Erythroblast (primary cell): ENCODE measurements at places on chromosomes 13 and 19.
A peak's percentile ranks its signal among the peaks of the same experiment; 100 is the strongest.

- peak; percentile 53 for DNase-seq
Observed at GRCh38 chr13:30113551-30113950, 193.8 kb downstream of the KATNAL1 start.

- DNase-seq: peak; percentile 47
Observed at GRCh38 chr13:108220041-108220440, 1.8 kb downstream of the ABHD13 start.

DNA sequence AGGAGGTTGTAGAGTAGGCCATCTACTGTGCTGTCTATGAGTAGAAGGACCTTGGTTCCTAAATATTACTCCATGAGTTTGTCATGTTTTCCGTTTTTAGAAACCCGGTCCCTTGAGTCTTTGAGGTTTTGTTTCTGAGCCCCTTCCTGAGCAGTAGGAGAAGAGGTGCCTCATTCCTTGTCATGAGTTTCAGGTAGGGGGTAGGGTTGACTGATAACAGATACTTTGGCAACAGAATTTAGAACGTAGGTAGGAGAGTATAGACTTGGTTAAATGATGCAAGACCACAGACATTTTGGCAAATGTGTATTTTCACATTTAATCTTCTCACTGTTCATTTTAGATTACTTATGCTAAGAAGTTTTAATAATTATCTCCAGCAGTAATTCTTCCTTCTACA is 24.6 kb downstream of the LMO7 start:
- no peak for DNase-seq

GRCh38 chr13:31923134-31923763 is 108.3 kb upstream of the FRY start:
- DNase-seq: no peak

DNA sequence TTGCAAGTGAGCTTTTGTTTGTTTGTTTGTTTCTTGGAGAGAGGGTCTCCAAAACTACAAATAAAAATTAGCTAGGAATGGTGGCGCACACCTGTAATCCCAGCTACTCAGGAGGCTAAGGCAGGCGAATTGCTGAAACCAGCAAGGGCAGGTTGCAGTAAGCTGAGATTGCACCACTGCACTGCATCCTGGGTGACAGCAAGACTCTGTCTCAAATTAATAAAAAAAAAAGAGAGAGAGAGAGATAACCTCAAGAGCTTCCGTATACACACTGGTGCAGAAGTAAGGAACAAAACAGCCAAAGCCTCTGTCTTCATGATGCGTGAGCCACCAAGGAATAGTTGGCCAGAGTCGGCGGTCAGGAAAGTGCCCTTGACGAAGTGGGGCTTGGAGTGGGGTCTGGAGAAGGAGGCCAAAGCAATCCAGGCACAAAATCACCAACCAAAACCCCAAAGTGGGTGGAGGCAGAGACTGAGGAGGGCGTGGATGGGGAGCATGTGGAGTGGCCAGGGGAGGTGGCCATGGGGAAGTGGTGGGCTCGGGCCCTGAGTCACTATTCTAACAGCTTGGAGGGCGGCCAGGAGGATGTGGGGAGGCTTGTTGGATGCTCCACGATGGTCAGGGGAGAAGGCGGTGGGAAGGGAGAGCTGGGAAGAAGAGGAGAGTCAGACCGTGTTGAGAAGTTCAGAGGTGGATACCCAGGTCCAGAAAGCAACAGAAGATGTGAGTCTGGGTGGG is 21.2 kb upstream of the TOMM40 start:
- no peak for DNase-seq

DNA sequence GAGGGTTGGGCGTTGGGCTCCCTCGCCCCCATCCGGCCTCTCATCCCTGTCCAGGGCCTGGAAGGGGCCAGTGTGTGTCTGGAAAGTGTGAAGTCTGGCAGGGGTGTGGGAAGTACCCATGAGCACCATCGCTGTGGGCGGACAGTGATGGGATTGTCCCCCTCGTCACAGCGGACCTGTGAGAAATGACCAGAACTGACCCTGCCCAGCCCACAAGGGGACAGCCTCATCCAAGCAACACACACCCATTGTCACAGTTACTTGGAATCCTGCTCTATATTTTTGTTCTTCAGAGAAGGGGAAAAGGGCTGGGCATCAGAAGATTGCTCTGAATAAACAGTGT is 18.6 kb downstream of the MCF2L start:
- no peak for DNase-seq

- DNase-seq: no peak
Observed at GRCh38 chr19:33375156-33375836, 1.8 kb downstream of the CEBPG start.

- DNase-seq: peak; percentile 73
Observed at GRCh38 chr19:1942078-1942933, 1.3 kb downstream of the CSNK1G2 start.

DNA sequence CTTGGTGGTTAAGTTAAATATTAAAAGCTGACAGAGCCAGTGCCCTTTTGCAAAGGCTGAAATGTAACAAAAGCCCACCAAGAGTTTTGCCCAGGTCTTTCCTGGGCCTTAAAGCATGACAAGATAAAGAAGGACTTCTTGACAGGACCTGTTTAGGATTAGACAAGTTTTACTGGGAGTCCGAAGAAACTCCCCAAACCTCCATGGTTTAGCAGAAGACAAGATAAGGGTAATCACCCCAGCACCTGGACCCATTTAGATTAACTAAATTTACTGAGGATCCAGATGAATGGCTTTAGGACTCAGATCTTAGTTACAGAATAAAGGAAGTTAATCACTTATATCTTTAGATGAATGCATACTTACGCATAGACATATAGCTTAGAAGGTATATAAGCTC is 14.8 kb upstream of the UFM1 start:
- DNase-seq: no peak

- DNase-seq: no peak
Observed at GRCh38 chr19:46355234-46356148, 8.6 kb downstream of the PPP5C start.

GRCh38 chr13:99087954-99088491 is 110.2 kb upstream of the DOCK9 start:
- no peak for DNase-seq

- DNase-seq: no peak
Observed at GRCh38 chr19:45147835-45148676, 12.7 kb downstream of the NKPD1 start.

GRCh38 chr19:17246681-17247425 is 1.1 kb upstream of the NR2F6 start:
- DNase-seq: no peak

- DNase-seq: no peak
Observed at GRCh38 chr13:106575896-106576295, 8.0 kb upstream of the ARGLU1 start.

DNA sequence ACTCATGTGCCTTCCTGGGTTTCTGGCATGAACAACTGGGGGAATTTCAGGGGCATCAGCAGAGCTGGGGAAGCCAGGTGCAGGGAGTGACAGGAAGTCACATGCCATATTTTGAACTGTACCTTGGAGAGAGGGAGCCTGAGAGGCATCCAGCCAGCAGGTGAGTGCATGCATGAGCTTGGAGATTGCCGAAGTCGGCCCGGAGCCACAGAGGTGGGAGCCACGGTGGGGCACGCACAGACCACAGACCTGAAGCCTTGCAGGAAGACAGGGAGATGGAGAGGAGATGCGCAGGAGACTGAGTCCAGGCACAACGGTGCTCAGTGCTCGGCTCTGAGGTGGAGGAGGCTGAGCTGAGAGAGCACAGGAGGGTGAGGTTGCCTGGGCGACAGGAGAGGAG is 55.1 kb downstream of the CDADC1 start:
- no peak for DNase-seq

DNA sequence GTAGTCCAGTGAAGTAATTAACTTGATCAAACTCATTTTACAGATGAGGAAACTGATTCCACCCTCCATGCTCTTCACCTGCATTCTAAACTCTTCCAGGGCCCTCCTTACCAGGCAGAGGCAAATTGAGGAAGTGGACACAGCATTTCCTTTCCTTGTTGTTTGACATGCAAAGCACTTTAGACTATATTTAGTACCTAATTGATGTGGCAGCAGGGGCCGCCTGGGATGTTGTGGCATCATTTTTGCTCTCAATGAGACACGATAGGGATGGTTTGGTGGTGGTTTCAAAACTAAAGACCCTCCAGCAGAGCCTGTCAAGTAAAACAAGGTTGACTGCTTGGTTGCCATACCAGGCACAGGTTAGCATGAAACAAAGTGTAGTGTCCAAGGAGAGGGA is 7.9 kb downstream of the SIPA1L3 start:
- DNase-seq: no peak

GRCh38 chr19:14167576-14168138 is 31.3 kb upstream of the ASF1B start:
- no peak for DNase-seq

GRCh38 chr13:80054806-80055205 is 286.1 kb downstream of the SPRY2 start:
- no peak for DNase-seq

DNA sequence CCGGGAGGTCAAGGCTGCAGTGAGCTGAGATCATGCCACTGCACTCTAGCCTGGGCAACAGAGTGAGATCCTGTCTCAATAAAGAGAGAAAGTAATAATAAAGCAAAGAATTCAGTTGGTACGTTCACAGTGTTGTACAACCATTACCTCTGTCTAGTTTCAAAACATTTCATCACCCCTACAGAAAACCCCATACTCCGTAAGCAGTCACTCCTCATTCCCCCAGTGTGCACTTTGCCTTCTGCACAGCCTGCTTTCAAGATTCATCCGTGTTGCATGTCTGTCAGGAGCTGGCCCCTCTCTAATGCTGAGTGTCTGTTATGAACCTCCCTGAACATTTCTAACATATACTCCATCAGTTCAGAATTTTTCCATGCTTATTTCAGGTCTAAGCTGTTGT is 9.4 kb downstream of the POLD1 start:
- DNase-seq: peak; percentile 46

DNA sequence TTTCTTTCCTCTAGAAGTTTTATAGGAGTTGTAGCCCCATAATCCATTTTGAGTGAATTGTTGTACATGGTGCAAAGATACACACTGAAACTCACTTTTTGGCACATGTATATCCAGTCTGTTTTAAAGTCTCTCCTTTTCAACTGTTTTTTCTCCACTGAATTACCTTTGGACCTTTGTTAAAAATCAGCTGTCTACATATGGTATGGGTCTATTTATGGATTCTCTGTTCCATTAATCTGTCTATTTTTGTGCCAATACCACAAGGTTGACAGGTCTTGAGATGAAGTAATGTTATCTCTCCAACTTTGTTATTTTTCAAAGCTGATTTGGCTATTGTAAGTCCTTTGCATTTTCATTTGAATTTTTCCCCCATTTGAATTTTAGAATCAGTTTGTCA is 4.7 kb downstream of the HNRNPA1L2 start:
- DNase-seq: no peak

DNA sequence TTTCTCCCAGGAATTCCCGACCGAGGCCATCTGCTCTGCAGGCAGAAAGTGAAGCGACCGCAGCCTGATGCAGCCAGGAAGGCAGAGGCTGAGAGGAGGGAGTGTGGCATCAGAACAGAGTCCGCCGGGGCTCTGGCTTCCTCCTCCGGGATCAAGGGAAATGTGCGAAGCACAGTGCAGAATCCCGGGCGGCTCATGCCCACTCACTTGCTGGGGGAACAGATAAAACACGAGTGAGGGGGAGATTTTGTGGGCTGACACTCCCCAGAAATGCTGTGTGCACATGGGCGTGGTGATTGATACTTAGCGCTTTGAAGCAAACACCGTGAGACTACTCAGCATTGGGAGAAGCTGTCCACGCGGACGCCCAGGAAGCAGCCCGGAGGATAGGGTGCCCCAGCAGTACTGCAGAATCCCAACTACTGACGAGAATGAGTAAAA is 75.3 kb upstream of the POMP start:
- DNase-seq: no peak

DNA sequence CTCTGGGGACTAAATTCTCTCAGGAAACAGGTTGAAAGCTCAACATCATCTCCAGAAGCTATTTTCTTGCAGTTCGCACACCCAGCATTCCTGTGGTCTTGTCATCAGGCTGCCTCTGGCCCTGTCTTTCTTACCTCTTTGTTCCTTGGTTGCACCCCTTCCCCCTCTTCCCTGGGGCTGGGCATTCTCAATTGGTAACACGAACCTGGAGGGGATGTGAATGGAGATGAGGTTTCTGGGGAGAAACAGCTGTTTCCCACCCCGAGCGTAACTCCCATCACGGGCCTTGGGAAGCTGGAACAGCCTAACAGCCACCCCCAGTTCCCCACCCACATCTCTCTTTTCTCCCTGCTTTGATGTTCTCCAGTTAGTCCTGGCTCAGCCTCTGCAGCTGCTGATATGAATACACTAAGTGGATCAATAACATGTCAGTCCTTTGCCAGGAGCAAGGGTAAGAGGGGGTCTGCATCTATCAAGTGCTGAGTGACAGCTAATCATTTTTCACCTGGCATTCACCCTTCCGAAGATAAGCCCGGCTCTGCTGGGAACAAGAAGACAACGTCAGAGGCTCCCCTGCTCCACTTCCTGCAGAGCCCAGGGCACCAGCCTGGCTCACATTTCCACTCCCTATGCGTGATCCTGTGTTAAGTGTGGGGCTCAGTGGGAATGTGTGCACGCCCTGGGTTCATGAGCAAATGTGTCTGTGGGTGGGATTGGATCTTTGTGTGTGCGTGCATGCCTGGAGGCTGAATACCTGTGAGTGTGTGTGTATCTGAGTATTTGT is 74.0 kb upstream of the KCTD15 start:
- DNase-seq: no peak

DNA sequence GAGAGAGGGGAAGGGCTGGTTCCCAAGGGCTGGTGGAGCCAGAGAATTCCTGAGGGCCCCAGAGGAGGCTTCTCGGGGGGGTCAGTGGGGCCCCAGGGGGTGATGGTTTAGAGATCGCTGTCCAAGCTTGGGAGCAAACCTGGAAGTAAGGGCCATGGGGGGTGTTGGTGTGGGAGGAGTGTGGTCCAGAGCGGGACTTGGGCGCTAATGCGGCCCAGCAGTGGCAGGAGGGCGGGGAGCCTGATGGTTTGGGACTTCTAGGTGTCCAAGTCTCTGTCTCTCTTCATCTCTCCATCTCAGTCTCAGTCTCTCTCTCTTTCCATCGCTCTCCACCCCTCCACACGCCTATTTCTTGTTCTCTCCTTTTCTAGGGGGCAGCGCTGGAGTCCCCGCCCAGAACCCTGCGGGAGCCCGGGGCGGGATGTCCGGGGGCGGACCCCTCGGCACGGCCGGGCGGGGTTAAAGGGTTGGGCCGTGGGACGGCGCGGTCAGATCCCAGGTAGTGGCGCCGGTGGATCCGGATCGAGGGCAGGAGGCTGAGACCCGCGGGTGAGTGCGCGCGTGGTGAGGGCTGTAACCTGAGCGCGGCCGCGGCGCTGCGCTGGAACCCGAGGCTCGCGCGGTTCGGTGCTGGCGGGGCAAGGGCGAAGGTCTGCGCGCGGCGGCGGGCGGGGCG is at the start of gene CYP4F22:
Gene CYP4F22 (plus strand): TSS at position 491 of the 676 bp plus-strand sequence. CDS start 16,812 bp downstream, outside the sequence.
- DNase-seq: no peak

GRCh38 chr13:99135591-99135990 is 65.1 kb upstream of the UBAC2 start:
- DNase-seq: no peak

- no peak for DNase-seq
Observed at GRCh38 chr19:16772841-16773240, 53.2 kb downstream of the NWD1 start.

GRCh38 chr13:109412283-109412901 is 374.0 kb downstream of the IRS2 start:
- no peak for DNase-seq
